ENCODE measurements at places on chromosomes 5 and 9.

GRCh38 chr5:92560698-92561401, 1020.2 kb downstream of the NR2F1-AS1 start:
- no peak for DNase-seq

DNA sequence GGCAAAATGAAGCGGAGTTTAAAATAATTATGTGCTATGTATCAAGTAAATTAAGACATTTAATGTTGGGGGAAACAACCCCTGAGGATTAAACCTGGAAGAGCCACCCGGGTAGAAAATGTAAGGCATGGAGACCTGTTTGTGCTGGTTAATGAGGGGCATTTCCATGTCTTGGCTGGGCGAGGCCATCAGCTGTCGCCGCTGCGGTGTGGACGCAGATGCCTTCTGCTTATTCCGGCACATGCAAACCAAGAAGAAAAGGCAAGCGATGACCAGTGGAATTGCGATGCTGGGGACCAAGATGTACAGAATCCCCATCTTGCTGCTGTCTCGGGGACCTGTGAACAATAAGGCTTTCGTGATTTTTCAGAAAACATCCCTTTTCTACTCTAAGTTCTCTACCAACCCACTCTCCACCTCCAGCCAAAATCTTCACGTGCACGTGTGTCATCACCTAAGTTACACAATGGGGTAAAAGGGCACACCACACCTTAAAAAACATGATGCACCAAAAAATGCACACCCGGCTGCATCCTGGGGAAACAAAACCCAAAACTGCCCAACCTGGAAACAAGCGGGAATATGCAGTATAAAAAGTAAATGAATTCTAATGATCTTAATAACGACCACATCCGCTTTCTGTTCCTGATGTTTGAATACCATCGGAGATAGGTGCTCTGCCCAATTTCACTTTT, 223.5 kb downstream of the ROR2 start:
- DNase-seq, result no peak

GRCh38 chr9:89077519-89077918, 86.3 kb downstream of the S1PR3 start:
- DNase-seq, result no peak

DNA sequence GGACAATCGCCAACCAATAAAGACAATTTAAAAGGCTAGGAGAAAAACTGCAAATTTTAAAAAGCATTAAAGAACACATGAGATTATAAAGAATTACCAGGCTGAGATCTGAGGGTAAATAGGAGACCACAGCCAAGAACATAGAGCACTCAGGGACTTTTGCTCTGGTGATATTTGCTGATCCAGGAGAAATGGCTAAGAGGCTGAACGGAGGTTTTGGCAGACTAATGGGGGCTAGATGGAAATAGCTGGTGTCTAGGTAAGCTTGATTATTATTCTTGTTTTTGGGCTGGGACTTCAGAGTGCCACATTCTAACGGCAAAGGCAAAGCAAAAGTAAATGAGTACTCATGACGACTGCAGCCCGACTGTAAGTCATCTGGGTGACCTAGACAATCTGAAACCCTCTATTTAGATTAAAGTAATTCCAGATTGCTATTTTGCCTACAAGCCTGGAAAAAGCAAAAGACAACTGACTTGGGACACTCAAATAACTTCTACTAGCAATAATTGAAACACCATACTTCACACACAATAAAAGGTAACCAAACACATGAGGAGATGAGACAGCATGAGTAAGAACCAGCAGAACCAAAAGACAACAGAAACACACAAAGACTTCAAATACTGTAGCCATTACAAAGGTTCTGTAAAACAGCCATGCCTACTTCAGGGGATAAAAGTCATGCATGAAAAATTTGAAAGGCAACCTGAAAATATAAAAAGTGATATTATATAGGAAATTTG, 68.8 kb downstream of the JAKMIP2 start:
- DNase-seq, result no peak

DNA sequence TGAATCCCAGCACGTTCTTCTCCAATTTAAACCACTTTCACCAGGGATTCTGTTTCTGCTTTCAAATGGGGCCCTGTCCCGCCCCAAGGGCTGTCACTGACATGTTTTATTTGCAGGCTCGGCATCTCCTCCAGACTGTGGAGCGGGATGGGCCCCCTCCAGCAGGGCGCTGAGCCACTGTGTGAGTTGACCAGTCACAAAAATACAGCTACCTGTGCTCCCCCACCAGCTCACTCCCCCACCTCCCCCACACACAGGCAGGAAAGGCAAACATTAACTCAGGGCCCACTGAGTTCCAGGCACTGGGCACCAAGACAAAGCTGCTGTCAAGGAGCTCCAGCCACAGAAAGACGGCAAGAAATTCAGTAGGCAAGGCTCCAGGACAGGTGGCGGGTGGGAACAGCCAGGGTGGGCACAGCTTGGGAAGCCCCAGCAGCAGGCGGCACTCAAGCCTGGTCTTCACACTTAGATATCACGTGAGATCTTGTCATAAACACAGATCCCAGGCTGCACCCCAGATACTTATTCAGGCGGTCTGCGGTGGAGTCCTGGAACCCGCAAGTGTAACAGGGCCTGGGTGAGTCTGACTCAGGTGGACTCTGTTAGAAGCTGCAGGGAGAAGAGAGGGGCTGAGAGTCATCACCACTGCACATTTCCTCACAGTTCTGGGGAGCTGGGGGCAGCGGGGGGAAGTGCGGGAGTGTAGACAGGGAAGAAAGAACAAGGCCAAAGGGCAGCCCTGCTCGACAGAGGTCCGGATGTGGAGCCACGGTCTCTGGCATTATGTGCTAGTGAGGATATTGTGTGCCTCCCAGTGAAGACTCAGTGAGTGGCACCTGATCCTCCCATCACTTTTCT, 44.7 kb downstream of the OR2V1 start:
- no peak for DNase-seq

GRCh38 chr5:126228934-126229333, 194.3 kb upstream of the GRAMD2B start:
- DNase-seq, result no peak

DNA sequence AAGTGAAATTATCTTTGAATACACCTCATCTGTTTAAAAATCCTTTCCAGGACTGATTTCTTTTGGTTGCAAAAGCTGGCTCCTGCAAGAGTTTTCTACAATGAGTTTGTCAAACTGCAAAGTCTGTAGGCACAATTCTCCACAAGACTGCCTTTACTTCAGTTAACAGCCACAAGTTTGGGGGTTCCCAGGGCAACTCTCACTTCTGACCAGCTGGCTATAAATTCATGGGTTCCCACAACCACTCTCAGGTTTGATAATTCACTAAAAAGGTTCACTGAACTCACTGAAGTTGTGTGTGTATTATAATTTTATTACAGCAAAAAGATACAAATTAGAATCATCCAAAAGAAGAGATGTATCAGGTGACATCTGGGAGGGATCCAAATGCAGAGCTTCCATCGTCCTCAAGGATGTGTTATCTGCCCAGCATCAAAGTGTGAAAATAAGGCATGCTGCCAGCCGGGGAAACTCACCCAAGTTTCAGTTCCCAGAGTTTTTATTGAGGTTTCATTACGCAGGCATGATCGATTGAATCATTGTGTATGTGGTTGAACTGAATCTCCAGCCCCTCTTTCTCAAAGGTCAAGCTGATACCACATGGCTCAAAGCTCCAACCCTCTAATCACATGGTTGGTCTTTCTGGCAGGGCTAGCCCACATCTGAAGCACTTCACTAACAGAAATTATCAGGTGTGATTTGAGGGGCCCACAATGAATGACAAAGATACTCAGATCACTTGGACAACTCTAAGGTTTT, 19.0 kb upstream of the PSIP1 start:
- DNase-seq, result no peak

DNA sequence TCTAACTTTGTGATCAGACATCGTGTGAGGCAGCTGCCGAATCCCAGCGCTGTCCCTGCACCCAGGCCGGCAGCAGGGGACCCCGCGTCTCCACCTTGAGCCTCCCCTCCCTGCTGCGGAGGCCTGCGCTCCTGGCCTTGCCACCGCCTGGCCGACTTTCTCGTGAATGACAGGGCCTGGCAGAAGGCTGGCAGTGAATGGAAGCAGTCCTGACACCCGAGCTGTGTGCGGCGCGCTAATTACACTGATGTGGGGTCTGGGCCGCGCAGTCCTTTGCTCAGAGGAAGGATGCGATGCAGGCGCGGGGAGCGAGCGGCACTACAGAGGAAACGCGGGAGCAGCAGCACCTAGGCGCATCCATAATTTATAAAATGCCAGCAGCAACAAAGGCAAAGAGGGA, 40.3 kb downstream of the POU4F3 start:
- DNase-seq, result no peak

DNA sequence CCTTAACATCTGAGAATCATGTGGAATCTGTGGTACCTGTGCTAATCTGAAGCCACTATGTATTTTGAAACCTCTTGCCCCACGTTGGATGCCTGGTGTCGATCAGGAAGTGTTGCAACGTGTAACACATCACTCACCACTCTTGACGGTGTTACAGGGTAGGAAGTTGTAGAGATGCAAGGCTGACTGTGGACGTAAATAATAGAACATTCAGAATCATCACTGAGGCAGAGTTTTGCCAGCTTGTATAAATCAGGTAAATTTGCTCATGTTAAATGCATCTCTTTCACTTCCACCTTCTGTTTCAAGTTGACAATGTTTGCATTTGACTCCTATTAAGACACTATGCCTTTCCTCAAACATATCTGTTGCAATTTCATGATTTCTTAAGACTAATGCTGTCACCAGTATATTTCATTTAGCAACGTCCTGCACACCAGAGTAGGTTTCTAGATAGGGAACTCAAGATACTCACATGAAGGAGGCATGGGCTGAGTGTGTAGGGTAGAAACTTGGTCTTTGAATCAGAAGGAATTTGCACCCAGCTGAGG, 38.1 kb downstream of the BASP1 start:
- no peak for DNase-seq

- DNase-seq, result no peak
These were observed 77.7 kb downstream of the EFNA5 start for GRCh38 chr5:107593009-107593408.

- DNase-seq, result no peak
These were observed 226.6 kb upstream of the SLC24A2 start for GRCh38 chr9:20015427-20015931.

DNA sequence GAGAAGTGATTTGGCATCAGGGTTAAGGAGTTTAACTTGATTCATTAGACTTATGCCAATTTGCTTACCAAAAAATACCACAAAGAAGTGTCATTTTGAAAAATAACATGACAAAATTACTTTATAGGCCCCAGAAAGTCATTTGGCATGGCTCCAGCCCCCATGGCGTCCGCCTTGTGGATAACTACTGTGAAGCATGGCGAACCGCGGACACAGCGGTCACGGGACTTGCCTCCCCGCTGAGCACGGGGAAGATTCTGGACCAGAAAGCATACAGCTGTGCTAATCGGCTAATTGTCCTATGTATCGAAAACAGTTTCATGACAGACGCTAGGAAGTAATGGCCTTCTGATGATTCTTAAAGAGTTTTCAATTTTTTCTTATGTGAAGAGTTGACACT, 35.4 kb upstream of the TGFBR1 start:
- DNase-seq, result no peak

GRCh38 chr9:125949703-125950460, 202.7 kb downstream of the PBX3 start:
- no peak for DNase-seq

DNA sequence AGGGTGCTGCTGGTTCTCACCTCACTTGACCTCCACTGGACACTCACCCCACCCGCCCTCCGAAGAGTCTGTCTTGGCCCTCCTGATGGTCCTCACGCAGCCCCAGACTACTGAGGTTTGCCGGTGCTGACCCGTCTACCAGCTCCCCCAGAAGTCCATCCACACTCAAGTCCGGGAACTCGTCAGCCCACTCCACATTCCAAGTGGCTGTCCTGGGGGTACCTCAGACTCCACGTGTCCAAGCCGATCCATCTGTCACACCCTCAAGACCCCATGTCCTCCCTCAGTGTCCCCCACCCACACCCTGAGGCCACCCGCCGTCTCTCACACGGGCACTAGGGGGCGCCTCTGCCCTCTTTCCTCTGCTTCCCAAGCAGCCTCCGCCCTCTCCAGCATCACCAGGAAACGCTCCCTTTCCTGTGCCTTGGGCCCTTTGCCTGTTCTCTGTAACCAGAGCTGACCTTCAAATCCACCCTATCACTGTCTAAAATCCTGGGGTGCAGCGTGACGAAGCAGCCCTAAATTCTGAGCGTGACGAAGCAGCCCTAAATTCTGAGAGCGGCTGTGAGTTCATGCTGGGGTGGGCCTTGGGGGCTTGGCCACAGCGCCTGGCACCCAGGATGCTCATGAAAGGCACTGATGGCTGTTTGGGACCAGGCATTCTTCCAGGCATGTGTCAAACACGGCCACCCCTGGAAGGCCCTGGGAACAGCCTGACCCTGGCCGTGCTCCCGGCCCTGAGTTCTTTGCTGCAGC, 95.7 kb downstream of the KCNT1 start:
- no peak for DNase-seq

DNA sequence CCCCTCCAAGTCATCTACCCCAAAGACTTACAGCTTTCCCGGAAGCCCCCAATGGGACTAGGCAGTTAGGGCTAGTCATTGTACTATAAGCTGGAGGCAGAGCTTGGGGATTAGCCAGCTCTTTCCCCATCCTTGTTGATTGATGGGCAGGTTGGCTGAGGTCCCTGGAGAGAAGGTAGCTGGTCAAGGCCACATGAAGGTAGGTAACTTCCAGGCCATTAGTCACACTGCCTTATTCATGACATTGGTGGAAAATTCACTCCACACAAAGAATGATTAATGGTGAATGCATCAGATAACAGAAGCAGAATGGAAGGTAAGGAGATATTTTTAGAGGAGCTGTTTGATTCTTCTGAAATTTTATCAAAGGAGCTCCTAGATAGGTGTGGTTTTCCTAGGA, 49.5 kb upstream of the TGFBR1 start:
- no peak for DNase-seq

DNA sequence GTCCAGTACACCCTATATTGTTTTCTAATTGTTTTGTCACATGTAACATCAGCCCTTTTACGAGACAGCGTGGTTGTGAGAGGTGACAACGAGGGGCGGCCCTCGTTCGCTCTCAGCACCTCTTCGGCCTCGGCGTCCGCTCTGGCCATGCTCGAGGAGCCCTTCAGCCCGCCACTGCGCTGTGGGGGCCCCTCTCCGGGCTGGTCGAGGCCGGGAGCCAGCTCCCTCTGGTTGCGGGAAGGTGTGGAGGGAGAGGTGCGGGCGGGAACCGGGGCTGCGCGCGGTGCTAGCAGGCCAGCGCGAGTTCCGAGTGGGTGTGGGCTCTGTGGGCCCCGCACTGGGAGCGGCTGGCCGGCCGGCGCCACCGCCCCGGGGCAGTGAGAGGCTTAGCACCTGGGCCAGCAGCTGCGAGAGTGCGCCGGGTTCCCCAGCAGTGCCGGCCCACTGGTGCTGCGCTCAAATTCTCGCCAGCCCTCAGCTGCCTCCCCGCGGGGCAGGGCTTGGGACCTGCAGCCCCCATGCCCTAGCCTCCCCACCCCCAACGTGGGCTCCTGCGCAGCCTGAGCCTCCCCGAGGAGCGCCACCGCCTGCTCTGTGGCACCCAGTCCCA, 145.0 kb downstream of the PSAT1 start:
- no peak for DNase-seq

DNA sequence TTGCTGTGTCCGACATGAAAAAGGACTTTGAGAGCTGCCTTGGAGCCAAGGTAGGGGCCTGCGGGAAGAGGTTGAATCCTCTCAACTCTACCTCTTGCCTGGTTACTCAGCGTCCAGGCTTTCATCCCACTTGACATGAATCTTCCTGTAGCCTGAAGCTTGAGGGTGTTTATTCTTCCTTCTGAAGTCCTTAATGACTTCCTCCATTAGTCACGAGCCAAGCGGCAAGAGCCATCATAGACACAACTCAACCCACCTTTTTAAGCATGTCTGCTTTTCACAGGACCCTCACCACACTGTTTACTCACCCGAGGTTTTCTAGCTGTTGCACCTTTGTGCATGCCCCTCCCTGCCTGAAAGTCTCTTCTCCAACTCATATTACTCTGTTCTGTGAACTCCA, 40.2 kb downstream of the ACO1 start:
- no peak for DNase-seq

All from activated T-helper 1 cell treated with anti-CD3 and anti-CD28 coated beads, Interleukin-2, amount 50 U/mL, for 16 hours (primary cell).